ENCODE measurements at places on chromosomes 2 and 18. TPM values are rescaled to one million over a fixed set of nuclear protein-coding genes. Genes with fewer than 3 reads are reported as not detected.
A peak's percentile ranks its signal among the peaks of the same experiment; 100 is the strongest.

VRK2 gene
- 22.7 TPM for total RNA-seq

OR6B2 gene
- not detected for total RNA-seq

CPO gene
- total RNA-seq: not detected

POTEC gene
- not detected for total RNA-seq

PSMA8 gene
- not detected for total RNA-seq

RMC1 gene
- total RNA-seq: 27.6 TPM

CETN1 gene
- not detected for total RNA-seq

DNA sequence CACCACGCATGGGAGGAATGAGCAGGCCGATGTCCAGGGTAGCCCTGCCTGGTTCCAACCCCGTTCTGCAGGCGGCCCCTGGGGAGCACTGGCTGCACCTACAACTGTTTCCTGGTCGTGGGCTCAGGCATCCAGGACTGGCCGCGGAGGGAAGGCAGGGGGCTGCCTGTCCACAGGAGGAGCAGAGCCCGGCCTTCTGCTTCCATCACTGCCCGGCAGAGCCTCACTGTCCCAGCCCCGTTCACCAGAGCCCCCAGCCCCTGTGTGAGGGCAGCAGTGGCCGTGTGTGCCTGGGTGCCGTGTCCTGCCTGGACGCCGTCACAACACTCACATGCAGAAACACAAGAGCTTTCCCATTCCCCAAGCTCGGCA, 56.2 kb downstream of the KCNG2 start:
- no peak for DNase-seq
- no peak overlapping the region for H3K4me3 ChIP-seq
- no peaks in the 10 kb centered on the region for H3K36me3 ChIP-seq
- peaks cover 8% of the 10 kb centered on the region for H3K4me1 ChIP-seq
- no peaks in the 10 kb centered on the region for H3K27me3 ChIP-seq

- no peak overlapping the region for H3K4me3 ChIP-seq
- DNase-seq: no peak
- no peaks in the 10 kb centered on the region for H3K4me1 ChIP-seq
- no peak overlapping the region for H3K27ac ChIP-seq
- no peaks in the 10 kb centered on the region for H3K36me3 ChIP-seq
Measured at GRCh38 chr2:42935692-42936671, 143.6 kb upstream of the HAAO start.

DNA sequence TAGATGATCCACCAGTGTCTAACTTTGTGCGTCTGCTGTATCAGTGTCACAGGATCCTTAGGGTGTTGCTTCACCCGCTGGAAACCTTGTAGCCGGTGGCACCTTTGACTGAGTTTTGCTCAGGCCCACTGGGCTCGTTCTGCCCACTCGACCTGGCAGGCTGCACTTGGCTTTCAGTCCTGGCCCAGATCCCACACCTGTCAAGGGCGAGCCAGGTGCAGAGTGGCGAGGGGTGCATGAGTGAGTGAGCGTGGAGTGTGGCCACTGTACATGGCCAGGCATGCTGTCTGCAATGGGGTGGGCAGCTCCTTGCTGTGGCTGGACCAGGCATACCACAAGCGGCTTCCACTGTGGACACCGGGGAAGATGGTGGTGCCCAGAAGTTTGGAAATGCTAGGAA, 179.0 kb downstream of the FAM210A start:
- H3K27ac ChIP-seq: no peak overlapping the region
- H3K36me3 ChIP-seq: no peaks in the 10 kb centered on the region
- no peak for DNase-seq

DNA sequence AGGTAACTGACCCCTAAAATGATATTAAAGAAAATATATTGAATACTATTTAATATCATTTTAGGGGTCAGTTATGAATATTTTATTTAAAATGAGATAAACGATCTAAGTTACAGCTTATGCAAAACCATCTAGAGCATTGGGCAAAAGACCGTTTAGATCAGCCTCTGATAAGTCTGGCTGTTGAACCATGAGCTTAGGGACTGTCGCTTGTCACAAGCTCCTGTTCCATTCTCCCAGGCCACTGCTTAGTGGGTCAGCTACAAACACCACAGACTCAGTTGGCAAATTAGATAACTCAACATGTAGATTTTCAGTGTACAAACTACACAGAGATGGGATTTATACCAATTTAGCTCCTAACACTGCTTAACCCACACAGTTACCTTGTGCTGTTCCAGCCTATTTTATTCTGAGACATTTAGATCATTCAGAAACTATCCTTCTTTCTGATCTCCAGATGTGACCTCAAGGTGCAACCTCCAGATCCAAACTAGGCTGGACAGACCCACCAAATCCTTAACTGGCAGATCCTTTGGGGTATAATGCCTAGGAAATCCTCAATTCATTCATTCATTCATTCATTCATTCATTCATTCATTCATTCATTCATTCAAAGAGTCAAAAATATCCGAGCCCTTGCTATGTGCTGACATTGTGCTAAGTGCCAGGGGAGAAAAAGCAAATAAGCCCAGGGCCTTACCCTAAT, 82.8 kb downstream of the HRH4 start:
- no peak overlapping the region for H3K4me3 ChIP-seq
- no peaks in the 10 kb centered on the region for H3K4me1 ChIP-seq
- H3K27me3 ChIP-seq: peaks cover 54% of the 10 kb centered on the region
- H3K27ac ChIP-seq: no peak overlapping the region
- H3K36me3 ChIP-seq: no peaks in the 10 kb centered on the region

GRCh38 chr18:65762556-65762955, 11.7 kb downstream of the CDH7 start:
- no peak overlapping the region for H3K27ac ChIP-seq
- no peaks in the 10 kb centered on the region for H3K27me3 ChIP-seq
- peaks cover 8% of the 10 kb centered on the region for H3K4me1 ChIP-seq
- no peak overlapping the region for H3K4me3 ChIP-seq
- DNase-seq: no peak
- H3K36me3 ChIP-seq: no peaks in the 10 kb centered on the region

GRCh38 chr18:23377669-23378301, 75.3 kb upstream of the RIOK3 start:
- peak overlapping the region; percentile 29 for H3K4me3 ChIP-seq
- H3K4me1 ChIP-seq: peaks cover 38% of the 10 kb centered on the region
- DNase-seq: peak; percentile 89
- no peaks in the 10 kb centered on the region for H3K27me3 ChIP-seq
- no peaks in the 10 kb centered on the region for H3K36me3 ChIP-seq

GRCh38 chr2:71611247-71611646, 157.9 kb downstream of the DYSF start:
- DNase-seq: no peak
- no peak overlapping the region for H3K27ac ChIP-seq
- no peaks in the 10 kb centered on the region for H3K27me3 ChIP-seq
- H3K4me1 ChIP-seq: peaks cover 5% of the 10 kb centered on the region

GRCh38 chr2:80529466-80530165, 225.1 kb upstream of the LRRTM1 start:
- DNase-seq: no peak
- peaks cover 19% of the 10 kb centered on the region for H3K27me3 ChIP-seq
- H3K27ac ChIP-seq: no peak overlapping the region
- no peak overlapping the region for H3K4me3 ChIP-seq

DNA sequence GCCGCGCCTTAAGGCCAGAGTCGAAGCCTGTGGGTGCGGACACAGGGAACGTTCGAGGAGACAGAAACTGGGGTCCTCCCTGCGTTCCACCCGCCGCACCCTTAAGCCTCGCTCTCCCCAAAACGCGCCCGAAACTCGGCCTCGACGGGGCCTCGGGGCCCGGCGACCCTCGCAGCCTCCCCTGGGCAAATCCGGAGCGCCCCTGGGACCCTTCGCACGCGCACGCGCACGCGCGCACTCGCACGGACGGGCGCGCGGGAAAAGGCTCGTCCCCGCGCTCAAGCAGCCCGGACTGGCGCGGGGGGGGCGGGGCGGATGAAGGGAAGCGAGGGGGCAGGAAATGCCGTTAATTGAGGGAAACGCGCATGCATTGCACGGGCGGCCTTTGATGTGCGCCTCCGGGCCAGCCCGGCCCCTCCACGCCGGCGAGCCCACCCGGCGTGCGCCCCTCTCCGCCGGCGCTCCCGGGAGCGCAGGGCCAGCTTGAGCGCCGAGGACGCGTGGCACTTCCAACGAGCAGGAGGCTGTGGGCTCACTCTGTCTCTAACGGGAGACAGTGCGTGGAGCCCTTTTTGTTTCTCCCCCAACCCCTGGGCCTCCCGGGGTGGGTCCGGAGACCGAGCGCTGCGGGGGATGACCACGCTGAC, 5.4 kb upstream of the SALL3 start:
- DNase-seq: no peak
- no peaks in the 10 kb centered on the region for H3K36me3 ChIP-seq
- no peak overlapping the region for H3K4me3 ChIP-seq
- H3K27me3 ChIP-seq: peaks cover 42% of the 10 kb centered on the region
- H3K4me1 ChIP-seq: no peaks in the 10 kb centered on the region

- no peak overlapping the region for H3K27ac ChIP-seq
- no peak for DNase-seq
- H3K4me3 ChIP-seq: no peak overlapping the region
- H3K36me3 ChIP-seq: no peaks in the 10 kb centered on the region
Measured at GRCh38 chr18:24170360-24170759, 31.5 kb downstream of the CABYR start.

GRCh38 chr2:109582928-109583895, 30.6 kb downstream of the SEPTIN10 start:
- DNase-seq: no peak
- H3K27ac ChIP-seq: no peak overlapping the region

DNA sequence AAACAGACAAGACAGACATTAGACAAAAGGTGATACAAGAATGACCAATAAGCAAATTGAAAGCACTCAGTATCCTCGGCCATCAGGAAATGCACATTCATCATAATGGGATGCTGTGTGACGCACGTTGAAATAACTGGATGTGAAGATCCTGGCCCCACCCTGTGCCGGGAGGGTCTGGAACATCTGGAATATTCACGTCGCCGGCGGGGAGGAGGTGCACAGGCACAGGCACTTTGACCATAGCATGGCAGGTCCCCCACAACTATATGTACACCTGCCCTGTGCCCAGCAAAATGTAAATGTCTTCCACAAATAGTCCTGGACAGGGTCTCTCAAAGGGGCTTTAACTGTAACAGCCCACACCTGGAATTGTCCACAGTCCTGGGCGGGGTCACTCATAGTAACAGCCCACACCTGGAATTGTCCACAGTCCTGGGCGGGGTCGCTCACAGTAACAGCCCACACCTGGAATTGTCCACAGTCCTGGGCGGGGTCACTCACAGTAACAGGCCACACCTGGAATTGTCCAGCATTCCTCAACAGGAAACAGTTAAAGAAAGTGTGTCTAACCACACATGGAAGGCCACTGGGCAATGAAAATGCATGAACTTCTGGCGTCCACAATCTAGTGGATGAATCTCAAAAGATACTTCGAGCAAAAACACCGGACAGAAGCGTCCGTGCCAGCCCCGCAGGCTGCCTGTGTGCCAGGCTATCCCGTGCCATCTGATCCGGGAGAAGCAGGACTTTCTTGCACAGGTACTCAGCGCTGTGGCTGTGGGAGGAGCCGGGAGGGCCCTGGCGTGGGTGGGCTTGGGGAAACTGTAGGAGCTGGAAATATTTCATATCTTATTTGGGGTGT, 113.4 kb downstream of the RTP5 start:
- no peaks in the 10 kb centered on the region for H3K4me1 ChIP-seq
- H3K4me3 ChIP-seq: no peak overlapping the region

DNA sequence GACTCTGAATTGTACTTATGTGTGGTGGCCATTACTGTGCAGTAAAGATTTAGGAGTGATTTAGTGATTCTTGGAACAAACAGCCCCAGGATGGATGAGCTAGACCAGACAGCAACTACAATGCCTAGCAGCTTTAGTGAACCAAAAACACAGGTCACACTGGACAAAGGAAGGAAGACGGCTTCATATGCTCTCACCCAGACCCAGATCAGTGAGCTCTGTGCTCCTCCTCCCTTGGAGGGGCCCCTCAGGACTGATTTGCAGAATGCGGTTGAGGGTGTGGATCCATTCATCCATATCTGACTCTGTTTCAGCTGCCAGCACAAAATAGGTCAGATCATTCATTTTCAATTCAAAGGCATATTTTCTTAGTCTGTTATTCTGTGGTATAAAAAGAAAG, 159.7 kb upstream of the CCDC195 start:
- no peak overlapping the region for H3K4me3 ChIP-seq
- H3K4me1 ChIP-seq: no peaks in the 10 kb centered on the region
- no peak overlapping the region for H3K27ac ChIP-seq
- H3K36me3 ChIP-seq: peaks cover 14% of the 10 kb centered on the region

DNA sequence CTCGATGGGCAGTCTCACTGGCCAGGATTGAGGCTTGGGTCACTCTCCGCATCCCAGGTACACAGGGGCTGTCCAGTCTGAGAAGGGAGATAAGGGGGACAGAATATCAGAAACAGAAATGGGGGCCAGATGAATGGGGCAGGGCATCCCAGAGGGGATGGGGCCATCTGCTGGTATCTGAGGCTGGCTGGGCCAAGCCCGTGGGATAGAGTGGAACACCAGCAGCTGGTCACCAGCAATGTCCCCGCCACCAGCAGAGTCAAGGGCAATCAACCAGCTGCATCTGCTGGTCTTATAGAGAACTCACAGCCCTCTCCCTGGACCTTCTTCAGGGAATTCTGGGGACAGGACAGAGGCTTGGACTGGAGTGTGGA, 128.8 kb upstream of the HAAO start:
- no peaks in the 10 kb centered on the region for H3K27me3 ChIP-seq
- H3K4me1 ChIP-seq: no peaks in the 10 kb centered on the region
- no peak for DNase-seq
- no peak overlapping the region for H3K27ac ChIP-seq
- no peak overlapping the region for H3K4me3 ChIP-seq
- no peaks in the 10 kb centered on the region for H3K36me3 ChIP-seq

DNA sequence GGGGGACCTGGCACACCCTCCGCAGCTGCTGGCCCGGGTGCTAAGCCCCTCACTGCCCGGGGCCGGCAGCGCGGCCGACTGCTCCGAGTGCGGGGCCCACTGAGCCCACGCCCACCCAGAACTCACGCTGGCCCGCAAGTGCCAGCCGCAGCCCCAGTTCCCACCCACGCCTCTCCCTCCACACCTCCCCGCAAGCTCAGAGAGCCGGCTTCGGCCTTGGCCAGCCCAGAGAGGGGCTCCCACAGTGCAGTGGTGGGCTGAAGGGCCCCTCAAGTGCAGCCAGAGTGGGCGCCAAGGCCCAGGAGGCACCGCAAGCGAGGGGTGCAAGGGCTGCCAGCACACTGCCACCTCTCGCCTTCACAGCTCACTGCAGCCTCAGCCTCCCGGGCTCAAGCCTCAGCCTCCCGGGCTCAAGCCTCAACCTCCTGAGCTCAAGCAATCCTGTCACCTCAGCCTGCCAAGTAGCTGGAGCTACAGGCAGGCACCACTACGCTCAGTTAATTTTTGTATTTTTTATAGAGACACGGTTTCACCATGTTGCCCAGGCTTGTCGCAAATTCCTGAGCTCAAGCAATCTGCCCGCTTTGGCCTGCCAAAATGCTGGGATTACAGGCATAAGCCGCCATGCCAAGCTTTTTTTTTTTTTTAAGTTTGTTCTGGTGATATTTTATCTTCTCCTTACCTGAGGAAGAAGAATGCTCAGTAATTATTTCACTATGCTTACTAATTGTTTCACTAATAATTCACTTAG, 71.7 kb upstream of the CDCA7 start:
- no peak overlapping the region for H3K4me3 ChIP-seq
- H3K4me1 ChIP-seq: no peaks in the 10 kb centered on the region
- H3K36me3 ChIP-seq: no peaks in the 10 kb centered on the region
- DNase-seq: no peak
- no peak overlapping the region for H3K27ac ChIP-seq

GRCh38 chr18:39781565-39781964, 2173.5 kb upstream of the PIK3C3 start:
- DNase-seq: no peak
- no peak overlapping the region for H3K4me3 ChIP-seq

- peak; percentile 60 for DNase-seq
- H3K27me3 ChIP-seq: peaks cover 6% of the 10 kb centered on the region
- 0 out of 2 replicates have a peak, but pooled peaks cover 4% of the 10 kb centered on the region for H3K4me1 ChIP-seq
- no peak overlapping the region for H3K4me3 ChIP-seq
Measured at GRCh38 chr18:30889519-30890301, 152.8 kb downstream of the DSC3 start.
